Stimulated activated naive CD8-positive, alpha-beta T cell treated with anti-CD3 and anti-CD28 coated beads, Interleukin-15, Interleukin-2, amounts not matched to agents 100 U/mL and 50 U/mL, for 24 hours (primary cell): ENCODE measurements at places on chromosomes 3 and 15.

DNA sequence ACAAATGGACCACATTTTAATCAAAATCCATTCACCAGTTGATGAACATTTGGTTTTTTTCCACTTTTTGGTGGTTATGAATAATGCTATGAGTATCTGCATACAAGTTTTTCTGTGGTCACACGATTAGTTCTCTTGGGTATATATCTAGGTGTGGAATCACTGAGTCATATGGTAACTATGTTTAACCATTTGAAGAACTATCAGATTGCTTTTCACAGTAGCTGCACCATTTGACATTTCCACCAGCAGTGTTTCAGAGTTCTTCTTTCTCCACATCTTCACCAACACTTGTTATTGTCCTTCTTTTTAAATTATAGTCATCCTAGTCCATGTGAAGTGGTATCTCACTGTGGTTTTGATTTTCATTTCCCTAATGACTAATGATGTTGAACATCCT, 33.3 kb upstream of the ATG7 start:
- no peak for DNase-seq

DNA sequence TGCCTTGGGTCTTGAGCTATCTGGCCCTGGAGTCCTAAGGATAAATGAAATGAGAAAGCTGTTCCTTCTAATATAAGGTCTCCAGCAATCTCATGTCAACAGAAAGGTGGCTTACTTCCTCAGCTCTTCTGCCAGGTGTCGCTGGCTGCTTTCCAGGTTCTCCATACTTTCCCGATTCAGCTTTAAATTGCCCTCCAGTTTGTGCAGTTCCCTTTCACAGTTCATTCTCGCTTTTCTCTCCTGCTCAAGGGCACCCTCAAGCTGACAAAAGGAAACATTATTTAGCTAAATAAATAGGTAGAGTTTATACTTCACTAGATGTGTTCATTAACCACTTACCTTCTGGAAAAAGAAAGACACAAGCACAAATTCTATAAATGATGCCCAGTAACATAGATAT, 73.0 kb downstream of the MYH15 start:
- no peak for DNase-seq

GRCh38 chr3:57788624-57789018, 32.5 kb downstream of the SLMAP start:
- no peak for DNase-seq

DNA sequence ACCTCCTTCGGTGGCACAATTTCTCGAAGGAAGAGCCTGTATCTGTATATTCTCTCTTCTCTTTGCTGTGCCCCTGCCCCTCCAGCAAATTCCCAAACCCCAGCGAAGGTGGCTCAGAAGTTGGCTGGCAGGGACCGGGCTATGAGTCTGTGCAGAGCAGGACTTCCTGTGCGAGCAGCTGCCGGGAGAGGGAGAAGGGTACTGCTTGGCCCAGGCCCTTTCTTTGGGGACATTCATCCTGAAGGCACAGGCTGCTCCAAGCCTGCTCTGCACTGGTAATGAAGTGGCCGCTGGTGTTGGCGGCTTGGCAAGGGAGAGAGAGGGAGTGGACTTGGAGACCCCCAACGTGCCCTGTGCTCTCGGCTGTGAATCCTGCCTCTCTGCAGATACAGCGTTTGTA, 1.5 kb downstream of the SLC6A11 start:
- no peak for DNase-seq

DNA sequence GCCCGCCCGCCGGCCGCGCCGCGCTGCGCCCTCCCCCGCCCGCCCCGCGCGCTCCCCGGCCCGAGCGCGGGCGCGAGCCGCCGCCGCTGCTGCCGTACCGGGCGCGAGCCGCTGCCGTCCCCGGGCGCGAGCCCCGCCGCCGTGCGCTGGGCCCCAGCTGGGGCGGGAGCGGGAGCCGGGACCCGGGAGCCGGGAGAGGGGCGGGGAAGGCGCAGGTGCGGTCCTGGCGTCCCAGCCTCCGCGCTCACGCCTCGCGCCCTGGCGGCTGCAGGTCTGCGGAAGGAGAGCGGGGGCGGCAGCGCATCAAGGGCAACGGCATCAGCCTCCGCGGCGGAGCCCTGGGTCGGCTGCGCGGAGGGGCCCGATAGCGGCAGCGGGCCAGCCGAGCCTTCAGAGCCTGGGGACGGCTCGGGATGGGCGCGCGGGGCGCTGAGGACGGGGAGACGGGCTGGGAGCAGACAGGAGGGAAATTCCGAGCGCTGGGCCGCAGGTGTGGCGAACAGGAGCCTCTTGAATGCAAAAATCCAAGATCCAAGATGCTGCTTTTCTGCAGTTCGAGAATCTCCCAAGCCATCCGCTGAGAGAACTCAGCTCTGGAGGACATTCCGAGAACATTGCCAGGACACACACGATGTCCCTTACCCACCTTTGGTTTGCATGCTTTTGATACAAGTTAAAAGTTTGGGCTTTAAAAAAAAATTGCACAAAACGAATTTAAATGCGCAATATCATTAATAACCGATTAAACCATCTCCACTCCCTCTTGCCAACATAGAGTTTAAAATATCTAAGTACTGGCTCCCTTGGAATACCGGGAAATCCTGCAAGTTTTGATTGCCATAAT, 251.1 kb downstream of the TJP1 start:
- peak; percentile 27 for DNase-seq

DNA sequence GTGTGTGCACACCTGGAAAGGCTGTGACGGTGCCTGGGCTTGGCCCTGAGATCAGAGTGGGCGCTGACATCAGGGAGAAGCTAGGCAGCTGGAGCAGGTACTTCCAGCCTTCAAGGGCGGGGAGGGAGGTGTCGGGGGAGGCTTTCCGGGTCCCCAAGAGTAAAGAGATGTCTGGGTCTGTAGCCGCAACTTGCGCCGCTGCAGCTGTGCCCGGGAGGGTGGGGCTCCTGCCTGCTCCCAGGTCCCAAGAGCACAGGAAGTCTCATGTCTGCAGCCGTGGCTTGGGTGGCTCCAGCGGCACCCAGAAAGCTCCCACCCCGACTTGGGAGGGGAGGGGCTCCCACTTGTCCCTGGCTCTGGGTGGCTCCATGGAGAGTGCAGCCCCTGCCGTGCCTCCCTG, 103.2 kb upstream of the BNIP2 start:
- no peak for DNase-seq

DNA sequence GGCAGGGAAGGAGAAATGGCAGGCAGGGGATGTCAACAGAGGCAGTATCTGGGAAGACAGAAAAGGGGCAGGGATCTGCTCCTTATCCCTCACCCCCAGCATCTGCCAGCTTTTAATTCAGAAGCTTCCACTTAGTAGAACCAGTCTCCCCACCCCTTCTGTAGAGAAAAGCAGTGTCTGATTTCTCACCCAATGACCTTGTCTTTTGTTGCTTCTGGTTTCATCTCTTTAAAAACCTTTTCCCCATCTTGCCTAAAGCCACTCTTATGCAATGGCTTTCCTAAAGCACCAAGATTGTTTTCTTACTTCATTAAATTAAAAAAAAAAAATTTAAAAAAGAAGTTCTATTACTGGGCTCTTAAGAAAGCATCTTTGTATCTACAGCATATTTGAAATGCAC, 27.8 kb downstream of the ARHGEF3 start:
- no peak for DNase-seq

DNA sequence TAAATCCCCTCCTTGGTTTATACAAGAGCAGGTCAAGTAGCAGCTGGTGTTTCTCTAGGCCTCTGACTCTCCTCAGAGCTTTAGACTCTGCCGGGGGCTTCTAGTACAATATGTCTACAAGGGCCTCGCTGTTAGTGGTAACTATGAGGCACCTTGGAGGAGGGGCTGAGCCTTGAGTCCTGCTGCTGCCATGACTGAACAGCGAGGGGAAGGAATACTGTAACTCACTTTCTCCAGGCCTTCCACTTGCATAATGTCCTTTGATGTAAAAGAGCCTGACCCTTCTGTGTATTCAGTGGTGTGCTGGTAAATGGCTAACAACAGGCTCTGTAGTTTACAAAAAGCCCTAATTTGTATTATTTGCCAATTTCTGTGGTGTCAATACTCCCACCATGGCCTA, 27.8 kb downstream of the DRD3 start:
- no peak for DNase-seq

DNA sequence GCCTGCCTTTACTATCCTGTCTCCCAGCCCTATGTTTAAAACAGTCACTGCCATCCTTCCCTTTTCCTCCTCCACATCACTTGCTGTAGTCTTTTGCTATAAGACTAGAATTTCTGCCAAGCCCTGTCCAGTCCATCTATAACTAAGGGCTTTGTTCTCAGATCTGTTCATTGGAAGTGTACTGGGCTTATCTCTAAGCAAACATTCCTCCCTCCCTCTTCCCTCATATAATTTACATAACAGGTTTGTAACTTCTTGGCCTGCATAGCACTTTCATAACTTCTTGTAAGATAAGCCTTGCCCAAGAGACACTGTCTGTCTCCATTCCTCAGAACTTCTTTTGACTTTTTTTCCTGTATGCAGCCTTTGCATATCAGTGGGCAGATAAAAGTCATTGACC, 16.7 kb downstream of the TPRG1 start:
- no peak for DNase-seq

GRCh38 chr3:76679541-76679940, 360.4 kb upstream of the ROBO2 start:
- no peak for DNase-seq

GRCh38 chr3:178088963-178089362, 447.3 kb upstream of the KCNMB2 start:
- DNase-seq = no peak

GRCh38 chr3:128620268-128620691, 30.3 kb downstream of the RPN1 start:
- peak; percentile 38 for DNase-seq
